ENCODE measurements at places on chromosomes 16 and 17.
A peak's percentile ranks its signal among the peaks of the same experiment; 100 is the strongest.

GRCh38 chr16:69894676-69895075 is 56.5 kb upstream of the CLEC18A start:
- DNase-seq: peak; percentile 83

GRCh38 chr17:57412520-57413096 is 156.3 kb downstream of the MSI2 start:
- DNase-seq: no peak

- DNase-seq: no peak
Measured at GRCh38 chr16:88815901-88816589, 4.3 kb upstream of the APRT start.

- DNase-seq: peak; percentile 78
Measured at GRCh38 chr17:42116705-42117396, 4.3 kb downstream of the KAT2A start.

DNA sequence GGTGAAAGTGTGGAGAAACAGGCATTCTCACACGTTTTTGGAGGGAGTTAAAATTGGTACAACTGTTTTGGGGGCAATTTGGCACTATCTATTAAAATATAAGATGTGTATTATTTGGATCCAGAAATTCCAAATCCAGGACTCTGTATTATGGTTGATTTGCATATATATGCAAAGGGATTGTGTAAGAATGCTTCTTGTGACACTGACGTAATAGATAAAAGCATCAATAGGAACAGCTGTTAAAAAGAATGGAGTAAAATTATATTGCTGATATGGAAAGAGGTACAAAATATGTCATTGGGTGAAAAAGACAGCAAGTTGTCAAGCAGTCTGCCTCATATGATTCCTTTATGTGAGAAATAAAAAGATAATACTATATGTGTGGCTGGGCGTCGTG is 17.3 kb downstream of the FA2H start:
- DNase-seq: no peak

GRCh38 chr16:70588565-70588964 is 57.8 kb upstream of the IL34 start:
- DNase-seq: no peak

GRCh38 chr17:39652587-39653315 is 12.4 kb upstream of the TCAP start:
- peak; percentile 80 for DNase-seq

- no peak for DNase-seq
Measured at GRCh38 chr17:12665263-12666210, at the start of gene MYOCD. MYOCD (plus strand) TSS chr17:12665890; CDS start chr17:12666189, 299 bp downstream.

- DNase-seq: no peak
Measured at GRCh38 chr16:61544165-61544564, 492.1 kb downstream of the CDH8 start.

- no peak for DNase-seq
Measured at GRCh38 chr17:12726131-12726530, 60.4 kb downstream of the MYOCD start.

DNA sequence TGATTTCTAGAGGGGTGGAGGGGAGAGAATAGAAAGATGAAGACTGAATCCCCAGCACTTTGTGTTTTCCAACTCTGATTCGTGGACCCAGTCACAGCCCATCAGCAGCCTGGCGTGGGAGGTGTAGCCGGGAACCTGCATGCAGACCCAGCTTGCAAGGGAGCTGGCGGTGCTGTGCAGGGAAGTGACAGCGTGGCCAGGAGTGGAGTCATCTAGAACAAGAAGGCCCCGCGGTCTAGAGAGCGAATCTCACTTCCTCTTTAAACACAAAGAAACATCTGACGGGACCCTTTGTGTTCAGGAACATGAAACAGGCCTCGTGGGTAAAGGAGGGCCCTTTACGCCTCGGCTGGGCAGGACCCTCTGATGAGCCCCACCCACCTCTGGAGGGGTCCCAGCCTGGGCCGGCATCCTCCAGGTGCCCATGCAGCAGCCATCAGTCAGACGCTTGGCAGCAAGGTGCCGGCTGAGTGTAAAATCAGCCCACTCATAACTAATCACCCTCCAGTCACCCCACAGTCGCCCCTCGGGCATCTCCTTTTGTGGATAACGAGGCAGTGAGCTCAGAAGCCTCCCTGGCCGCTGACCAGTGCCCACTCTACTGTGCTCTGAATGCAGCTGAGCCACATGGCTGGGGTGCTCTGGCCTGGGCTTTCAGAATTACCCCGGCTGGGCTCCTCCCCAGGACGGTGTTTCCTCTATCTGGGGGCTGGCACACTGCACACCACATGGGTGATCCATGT is 4.4 kb downstream of the SNAI3 start:
- DNase-seq: peak; percentile 42

DNA sequence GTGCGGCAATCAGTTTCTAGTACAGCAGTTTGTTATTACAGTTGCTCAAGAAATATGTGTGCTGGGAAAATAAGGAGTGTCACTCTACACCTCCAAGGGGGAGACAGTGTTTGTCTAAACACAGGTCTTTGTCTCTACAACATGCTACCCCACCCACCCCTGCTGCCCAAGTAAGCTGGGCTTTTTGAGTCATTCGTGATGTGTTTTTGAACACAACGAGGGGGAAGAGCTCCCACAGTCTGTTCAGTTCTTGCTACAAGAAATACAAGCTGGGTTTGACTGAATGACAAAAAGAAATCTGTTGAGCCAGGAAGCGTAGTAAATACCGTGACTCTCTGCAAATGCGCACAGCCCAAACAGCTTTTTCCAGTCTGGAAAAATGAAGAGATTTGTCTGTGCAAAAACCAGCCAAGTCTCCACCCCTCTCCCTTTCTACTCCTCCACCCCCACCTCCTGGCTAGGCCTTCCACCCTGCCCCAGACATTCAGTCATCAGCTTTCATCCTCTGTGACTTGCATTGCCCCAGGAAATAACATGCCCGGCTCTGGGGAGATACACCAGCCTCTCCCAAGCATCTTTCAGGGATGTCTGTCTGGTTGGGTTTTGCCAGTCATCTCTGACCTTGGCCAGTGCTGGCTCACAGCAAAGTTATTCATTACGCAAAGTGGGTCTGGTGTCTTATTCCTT is 25.7 kb downstream of the CHD9 start:
- peak; percentile 24 for DNase-seq
